ENCODE measurements at places on chromosomes 13 and 19. TPM values are rescaled to one million over a fixed set of nuclear protein-coding genes. Genes with fewer than 3 reads are reported as not detected.

- DNase-seq = peak; percentile 77
Measured at GRCh38 chr13:41311406-41312175, 524 bp downstream of the NAA16 start.

The TMEM221 gene
- not detected for total RNA-seq

DNA sequence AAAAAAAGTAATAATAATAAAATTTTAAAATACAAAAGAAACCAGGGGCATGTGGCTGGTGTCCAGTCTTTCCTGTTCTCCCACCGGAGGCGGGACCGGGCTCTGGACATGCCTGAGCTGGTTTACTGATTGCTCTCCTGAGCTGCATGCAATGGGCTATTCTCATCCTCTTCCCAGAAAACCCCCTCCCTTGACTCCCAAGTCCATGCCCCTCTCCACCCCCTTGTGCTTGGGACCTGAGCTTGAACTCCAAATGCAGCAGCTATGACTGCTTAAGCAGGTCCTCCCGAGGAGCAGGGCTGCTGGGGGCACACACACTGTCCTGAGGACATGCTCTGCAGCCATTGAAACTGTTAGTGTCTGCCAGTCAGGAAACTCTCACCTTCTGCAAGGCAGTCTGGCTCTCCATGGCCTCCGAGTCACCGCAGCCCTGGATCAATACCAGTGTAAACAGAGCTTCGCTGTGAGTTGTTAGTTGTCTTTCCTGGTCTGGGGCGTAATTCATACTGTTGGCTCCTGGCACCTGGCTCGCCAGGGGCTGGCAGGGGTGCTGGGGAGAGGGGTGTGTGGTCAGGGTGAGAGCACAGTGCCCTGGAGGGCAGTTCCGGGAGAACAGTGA lies 41.6 kb upstream of the CHST8 start:
- DNase-seq = no peak

The RNF225 gene
- total RNA-seq = not detected

DNA sequence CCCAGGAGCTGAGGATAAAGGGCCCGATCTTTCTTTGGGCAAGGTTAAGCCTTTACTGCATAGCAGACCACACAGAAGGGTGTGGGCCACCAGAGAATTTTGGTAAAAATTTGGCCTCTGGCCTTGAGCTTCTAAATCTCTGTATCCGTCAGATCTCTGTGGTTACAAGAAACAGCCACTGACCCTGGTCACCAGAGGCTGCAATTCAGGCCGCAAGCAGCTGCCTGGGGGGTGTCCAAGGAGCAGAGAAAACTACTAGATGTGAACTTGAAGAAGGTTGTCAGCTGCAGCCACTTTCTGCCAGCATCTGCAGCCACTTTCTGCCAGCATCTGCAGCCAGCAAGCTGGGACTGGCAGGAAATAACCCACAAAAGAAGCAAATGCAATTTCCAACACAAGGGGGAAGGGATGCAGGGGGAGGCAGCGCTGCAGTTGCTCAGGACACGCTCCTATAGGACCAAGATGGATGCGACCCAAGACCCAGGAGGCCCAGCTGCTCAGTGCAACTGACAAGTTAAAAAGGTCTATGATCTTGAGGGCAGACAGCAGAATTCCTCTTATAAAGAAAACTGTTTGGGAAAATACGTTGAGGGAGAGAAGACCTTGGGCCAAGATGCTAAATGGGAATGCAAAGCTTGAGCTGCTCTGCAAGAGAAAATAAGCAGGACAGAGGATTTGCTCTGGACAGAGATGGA lies 8.4 kb upstream of the CEACAM19 start:
- no peak for DNase-seq

The ZNF439 gene
- 5.5 TPM for total RNA-seq

The CCDC8 gene
- 54.6 TPM for total RNA-seq

DNA sequence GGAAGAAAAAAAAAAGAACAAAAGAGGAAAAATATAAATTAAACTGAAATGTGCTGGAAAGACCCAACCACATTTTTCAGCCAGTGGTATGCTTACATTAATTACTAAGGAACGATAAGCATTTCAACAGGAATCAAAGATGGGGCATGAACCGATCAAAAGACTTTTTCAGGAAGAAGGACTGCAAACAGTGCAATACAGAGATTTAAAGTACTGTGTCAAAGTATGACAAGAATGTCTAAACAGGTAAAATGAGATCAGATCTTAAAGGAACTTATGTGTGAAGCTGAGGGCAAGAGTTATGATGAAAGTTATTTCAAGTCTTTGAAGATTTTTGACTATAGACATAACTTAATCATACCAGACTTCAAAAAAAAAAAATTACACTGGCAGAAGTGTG lies 1761.8 kb downstream of the SLITRK5 start:
- no peak for DNase-seq

The TEX101 gene
- not detected for total RNA-seq

The GNG14 gene
- not detected for total RNA-seq

DNA sequence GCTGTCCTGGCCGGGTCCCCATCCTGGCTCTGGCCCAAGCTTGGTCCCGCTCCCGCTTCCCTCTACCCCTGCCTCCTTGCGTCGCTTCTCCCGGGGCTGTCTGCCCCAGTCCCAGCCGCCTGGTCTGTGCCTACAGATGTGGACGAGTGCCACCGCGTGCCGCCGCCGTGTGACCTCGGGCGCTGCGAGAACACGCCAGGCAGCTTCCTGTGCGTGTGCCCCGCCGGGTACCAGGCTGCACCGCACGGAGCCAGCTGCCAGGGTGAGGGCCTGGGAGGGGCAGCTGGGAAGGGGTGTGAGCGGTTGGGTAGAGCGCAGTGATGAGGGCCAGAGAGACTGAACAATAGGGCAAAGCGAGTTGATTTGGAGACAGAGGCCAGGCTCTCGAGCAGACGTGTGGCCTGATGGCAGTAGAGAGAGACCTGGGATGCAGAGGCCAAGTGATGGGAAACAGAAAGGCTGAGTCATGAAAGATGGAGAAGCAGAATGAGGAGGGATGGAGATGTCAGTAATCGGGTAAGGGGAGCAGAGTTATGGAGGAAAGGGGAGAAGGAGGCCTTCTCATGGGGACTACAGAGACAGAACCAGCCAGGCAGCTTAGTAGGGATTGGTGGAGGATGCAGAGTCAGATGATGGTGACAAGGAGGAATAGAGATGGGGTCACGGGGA lies 9.4 kb downstream of the LTBP4 start:
- DNase-seq = peak; percentile 58

- DNase-seq = no peak
Measured at GRCh38 chr19:53647792-53648191, 16.0 kb downstream of the DPRX start.

DNA sequence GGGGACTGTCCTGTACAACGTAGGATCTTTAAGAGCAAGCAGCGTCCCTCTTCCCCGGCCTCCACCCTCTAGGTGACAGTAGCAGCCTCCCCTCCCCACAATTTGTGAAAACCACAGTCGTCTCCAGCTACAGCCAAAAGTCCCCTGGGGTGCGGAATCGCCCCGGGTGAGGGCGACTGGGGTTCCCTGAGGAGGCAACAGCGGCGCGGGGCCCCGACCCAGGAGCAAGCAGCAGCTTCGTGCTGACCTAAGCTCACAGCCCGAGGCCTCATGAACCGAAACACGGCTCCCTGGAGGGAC lies 322 bp downstream of the ZNF558 start:
- DNase-seq = no peak

DNA sequence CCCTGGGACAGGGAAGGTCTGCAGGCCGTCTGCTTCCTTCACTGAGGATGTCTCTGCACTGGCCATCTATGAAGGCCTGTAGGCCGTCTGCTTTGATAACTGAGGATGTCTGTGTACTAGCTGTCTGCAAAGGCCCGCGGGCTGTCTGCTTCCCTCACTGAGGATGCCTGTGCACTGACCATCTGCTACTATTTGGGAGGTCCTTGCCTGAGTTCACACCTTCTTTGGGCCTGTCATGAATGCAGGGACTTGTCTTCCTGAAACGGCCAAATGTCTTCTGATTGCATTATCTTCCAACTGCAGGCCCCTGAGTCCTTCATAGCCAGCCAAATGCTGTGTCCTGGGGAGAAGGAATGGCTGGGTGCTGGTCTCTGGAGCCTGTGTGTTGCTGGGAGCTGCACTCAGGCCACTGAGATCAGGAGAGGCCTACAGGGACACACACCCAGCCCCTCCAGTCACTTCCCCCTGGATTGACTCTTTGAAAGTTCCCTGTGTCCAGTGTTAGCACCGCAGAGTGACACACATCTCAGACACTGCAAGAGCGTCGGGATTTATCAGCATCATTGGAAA lies 72.9 kb downstream of the TEX29 start:
- no peak for DNase-seq

DNA sequence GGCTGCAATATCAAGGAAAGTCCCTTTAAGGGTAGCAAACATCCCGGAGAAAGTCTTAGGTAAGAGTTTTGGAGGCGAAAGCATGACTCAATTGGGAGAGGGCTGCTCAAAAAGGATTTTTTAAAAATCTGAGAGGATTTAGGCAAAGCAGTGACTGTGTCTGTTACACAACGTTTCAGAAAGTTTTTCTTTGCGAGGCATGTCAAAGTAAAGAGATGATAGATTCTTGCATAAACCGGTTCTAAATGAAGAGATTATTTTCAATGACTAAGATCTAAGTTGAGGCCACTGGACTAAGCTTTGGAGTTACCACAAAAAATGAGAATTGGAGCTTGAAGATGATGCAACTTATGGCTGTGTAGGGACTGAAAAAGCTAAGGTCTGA lies 43.7 kb upstream of the ENOX1 start:
- DNase-seq = no peak

- no peak for DNase-seq
Measured at GRCh38 chr13:50940509-50940908, 30.9 kb downstream of the RNASEH2B start.

GRCh38 chr19:55436847-55437246 lies 6.3 kb downstream of the SHISA7 start:
- DNase-seq = no peak

- DNase-seq = no peak
Measured at GRCh38 chr13:112928972-112929782, 39.8 kb upstream of the MCF2L start.

DNA sequence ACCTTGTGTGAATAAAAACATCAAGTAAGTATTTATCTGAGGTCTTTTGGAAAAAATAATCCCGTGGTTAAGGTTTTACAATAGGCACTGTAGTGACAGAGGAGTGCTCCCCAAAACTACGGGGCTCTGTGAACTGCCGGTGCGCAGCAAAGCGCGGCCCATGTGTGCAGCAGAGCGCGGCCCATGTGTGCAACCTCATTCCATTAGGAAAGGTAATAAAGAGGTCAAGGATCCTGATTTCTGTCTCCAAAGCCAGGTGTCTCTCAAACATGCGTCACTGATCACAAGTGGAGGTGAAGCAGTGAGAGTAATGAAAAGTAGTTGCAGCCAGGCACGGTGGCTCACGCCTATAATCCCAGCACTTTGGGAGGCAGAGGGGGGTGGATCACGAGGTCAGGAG lies 58.7 kb downstream of the MRPL57 start:
- DNase-seq = no peak

DNA sequence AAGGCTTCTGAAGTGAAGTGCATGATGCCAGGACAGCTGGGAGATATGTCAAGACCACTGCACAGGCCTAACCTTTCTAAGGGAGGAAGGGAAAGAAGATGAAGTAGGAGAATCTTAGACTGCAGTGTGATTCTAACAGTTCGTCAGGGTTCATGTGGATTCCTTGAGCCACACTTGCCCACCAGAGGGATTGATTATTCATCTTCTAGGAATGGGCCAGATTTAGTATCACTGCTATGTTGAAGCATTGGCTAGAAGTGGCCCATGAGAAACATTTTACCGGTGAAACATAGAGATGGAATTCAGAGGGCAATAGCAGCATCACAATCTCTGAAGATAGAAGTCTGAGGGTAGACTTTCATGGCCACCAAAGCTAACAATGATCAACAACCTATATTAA lies 550.8 kb upstream of the SLITRK1 start:
- DNase-seq = no peak

DNA sequence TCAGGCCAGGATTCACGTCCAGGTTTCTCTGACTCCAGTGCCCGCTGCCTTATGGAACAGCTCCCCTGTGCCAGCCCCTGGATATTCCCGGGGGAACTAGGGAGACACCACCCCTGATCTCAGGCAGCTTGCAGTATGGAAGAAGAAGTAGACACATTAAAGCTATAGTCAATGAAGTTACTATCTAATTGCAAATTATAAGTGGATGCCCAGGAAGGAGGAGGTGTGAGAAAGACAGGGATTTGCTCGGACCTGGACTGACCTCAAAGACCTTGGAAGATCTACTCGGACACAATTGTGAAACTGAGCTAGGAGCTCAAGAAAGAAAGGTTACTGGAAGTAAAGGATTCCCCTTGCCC lies 10.4 kb downstream of the SIGLEC11 start:
- DNase-seq = no peak

The GFY gene
- total RNA-seq = not detected

DNA sequence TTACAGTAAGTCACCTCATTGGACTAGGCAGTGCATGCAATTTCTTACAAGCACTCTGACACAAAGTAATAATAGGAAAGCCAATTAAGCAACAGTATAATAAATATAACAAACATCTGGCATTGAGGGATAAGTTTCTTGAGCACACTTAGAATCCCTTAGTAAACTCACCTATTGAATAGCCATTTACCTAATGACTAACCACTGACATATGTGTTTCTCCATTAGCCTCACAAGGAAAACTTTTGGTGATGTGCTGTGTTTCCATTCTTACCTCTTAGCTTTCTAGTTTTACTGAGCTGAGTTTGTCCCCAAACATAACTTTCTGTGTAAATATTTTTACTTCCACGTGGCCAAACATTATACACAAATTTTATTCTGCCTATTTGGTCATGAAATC lies 47.4 kb upstream of the PCDH9 start:
- DNase-seq = no peak

DNA sequence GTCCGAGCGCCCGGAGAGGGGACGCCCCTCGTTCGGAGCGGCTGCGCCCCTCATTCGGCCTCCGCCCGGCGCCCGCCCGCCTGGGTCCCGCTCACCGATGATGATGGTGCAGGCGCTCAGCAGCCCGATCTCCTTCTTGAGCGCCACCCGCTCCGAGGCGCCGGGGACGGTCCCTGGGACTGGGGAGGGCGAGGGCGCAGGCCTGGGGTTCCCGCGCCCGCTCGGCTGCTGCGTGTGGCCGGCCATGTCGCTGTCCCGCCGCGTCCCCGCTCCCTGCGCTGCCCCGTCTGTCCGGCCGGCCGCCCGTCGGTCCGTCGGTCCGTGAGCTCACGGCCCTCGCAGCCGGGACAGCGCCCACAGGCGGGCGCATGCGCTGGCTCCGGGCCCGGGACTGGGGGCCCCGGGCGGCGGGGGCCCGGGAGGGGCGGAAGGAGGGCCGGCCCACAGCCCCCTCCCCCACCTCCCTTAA lies at the start of gene SLC7A10:
TSS of gene SLC7A10 (minus strand) at position 393 of the 469 bp plus-strand sequence. CDS start at position 246, 147 bp downstream.
- peak; percentile 43 for DNase-seq

- DNase-seq = peak; percentile 62
Measured at GRCh38 chr19:18399008-18399407, 1.6 kb upstream of the LRRC25 start.

The SHANK1 gene
- total RNA-seq = 0.09 TPM

The ZNF776 gene
- total RNA-seq = 12.4 TPM

The TMEM38A gene
- 12.8 TPM for total RNA-seq

- DNase-seq = no peak
Measured at GRCh38 chr13:20492641-20493040, 33.0 kb downstream of the CRYL1 start.
